Colonic mucosa (tissue), 4 donors: ENCODE measurements at places on chromosomes 2 and 18. TPM values are rescaled to one million over a fixed set of nuclear protein-coding genes. Genes with fewer than 3 reads are reported as not detected.
A peak's percentile ranks its signal among the peaks of the same experiment; 100 is the strongest.

- H3K4me1 ChIP-seq, result no peaks in the 10 kb centered on the region
- no peak overlapping the region for H3K27ac ChIP-seq
- H3K27me3 ChIP-seq, result no peaks in the 10 kb centered on the region
- H3K36me3 ChIP-seq, result no peaks in the 10 kb centered on the region
- no peak overlapping the region for H3K4me3 ChIP-seq
- DNase-seq, result no peak
Observed at GRCh38 chr2:233705911-233706506, 6.7 kb upstream of the UGT1A5 start.

- no peak overlapping the region for H3K4me3 ChIP-seq
- DNase-seq, result no peak
- H3K27me3 ChIP-seq, result no peaks in the 10 kb centered on the region
- no peak overlapping the region for H3K27ac ChIP-seq
Observed at GRCh38 chr18:48637081-48637990, 98.5 kb downstream of the CTIF start.

DNA sequence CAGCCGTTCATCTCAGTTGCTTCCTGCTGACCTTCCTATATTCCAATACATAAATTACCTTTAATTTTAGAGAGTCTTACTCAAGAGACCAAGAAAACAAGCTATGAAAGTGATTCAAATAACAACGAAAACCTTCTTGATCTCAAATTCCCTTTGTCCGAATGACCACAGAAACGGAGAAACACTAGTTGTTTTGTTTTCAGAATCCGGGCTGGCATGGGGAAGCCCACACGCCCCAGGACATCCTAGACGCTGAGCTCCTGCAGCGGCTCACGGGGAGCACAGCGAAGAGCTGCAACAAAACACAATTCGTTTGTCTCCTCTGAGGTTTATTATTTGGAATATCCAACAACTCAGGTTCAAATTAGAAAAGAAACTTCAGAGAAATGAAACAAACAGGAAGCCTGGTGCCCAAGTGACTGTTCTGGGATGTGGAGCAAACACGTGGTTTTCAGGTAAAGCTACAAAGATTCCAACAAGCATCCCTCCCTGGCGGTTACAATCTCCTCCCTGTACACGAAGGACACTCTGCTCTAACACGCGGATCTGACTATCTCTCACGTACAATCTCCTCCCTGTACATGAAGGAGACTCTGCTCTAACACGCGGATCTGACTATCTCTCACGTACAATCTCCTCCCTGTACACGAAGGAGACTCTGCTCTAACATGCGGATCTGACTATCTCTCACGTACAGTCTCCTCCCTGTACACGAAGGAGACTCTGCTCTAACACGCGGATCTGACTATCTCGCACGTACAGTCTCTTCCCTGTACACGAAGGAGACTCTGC is 237.5 kb downstream of the TWIST2 start:
- no peaks in the 10 kb centered on the region for H3K36me3 ChIP-seq
- no peak overlapping the region for H3K27ac ChIP-seq
- no peak for DNase-seq
- no peak overlapping the region for H3K4me3 ChIP-seq
- no peaks in the 10 kb centered on the region for H3K4me1 ChIP-seq
- H3K27me3 ChIP-seq, result no peaks in the 10 kb centered on the region

- H3K27me3 ChIP-seq, result no peaks in the 10 kb centered on the region
- no peak for DNase-seq
- no peaks in the 10 kb centered on the region for H3K36me3 ChIP-seq
- no peak overlapping the region for H3K4me3 ChIP-seq
- H3K4me1 ChIP-seq, result no peaks in the 10 kb centered on the region
- no peak overlapping the region for H3K27ac ChIP-seq
Observed at GRCh38 chr2:135422898-135423297, 108.1 kb downstream of the ZRANB3 start.

- H3K27ac ChIP-seq, result no peak overlapping the region
- DNase-seq, result no peak
- no peaks in the 10 kb centered on the region for H3K36me3 ChIP-seq
- H3K4me1 ChIP-seq, result peaks cover 8% of the 10 kb centered on the region
- no peak overlapping the region for H3K4me3 ChIP-seq
- H3K27me3 ChIP-seq, result no peaks in the 10 kb centered on the region
Observed at GRCh38 chr18:75221897-75222296, 11.3 kb downstream of the TSHZ1 start.

- no peaks in the 10 kb centered on the region for H3K27me3 ChIP-seq
- no peaks in the 10 kb centered on the region for H3K36me3 ChIP-seq
- no peaks in the 10 kb centered on the region for H3K4me1 ChIP-seq
- no peak overlapping the region for H3K4me3 ChIP-seq
- no peak for DNase-seq
Observed at GRCh38 chr2:3485166-3485565, 34.2 kb downstream of the ADI1 start.

- H3K27ac ChIP-seq, result no peak overlapping the region
- H3K4me3 ChIP-seq, result no peak overlapping the region
- no peaks in the 10 kb centered on the region for H3K36me3 ChIP-seq
- no peak for DNase-seq
- no peaks in the 10 kb centered on the region for H3K27me3 ChIP-seq
Observed at GRCh38 chr2:26767129-26767528, 3.0 kb downstream of the SLC35F6 start.

- H3K27me3 ChIP-seq, result no peaks in the 10 kb centered on the region
- no peaks in the 10 kb centered on the region for H3K36me3 ChIP-seq
Observed at GRCh38 chr2:175903384-175903936, 98.6 kb downstream of the LNPK start.

- no peaks in the 10 kb centered on the region for H3K36me3 ChIP-seq
- peak; percentile 12 for DNase-seq
- no peak overlapping the region for H3K4me3 ChIP-seq
- H3K27me3 ChIP-seq, result no peaks in the 10 kb centered on the region
- no peak overlapping the region for H3K27ac ChIP-seq
Observed at GRCh38 chr2:128410035-128410757, 91.5 kb upstream of the HS6ST1 start.

DNA sequence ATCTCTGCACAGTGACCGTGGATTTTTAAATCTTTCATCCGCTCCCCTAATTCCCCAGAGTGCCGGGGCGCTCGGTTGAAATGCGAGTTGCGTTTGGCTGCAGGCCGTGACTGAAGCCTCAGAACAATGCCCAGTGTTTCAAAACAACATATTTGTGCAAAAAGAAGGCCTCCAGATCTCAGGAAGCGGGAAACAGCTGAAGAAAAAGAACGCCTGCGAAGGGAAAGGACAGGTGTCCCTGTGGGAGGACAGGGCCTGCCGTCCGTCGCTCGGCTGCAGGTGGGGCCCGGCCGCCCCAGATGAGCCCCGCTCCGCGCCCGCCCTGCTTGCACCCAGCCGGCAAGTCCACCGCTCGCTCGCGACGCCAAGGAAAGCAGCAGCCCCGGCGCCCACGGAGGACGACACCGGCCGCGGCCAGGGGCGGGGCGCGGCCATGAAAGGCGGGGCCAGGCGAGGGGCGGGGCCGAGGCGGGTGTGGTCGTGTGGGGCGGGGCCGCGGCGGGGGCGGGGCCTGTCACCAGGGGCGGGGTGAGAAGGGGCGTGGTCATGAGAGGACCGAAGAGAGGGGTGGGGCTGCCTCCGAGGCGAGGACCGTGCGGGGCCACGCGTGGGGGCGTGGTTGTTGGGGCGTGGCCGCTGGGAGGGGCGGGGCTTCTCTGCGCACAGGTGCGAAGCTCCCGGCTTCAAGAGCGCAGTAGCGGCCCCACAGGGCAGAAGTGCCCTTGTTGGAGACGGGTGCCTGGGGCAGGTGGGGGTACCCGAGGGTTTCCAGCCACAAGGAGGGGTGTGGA is 17.6 kb upstream of the BOK start:
- H3K27ac ChIP-seq, result no peak overlapping the region
- DNase-seq, result peak; percentile 80
- no peaks in the 10 kb centered on the region for H3K36me3 ChIP-seq
- peak overlapping the region; percentile 38 for H3K4me3 ChIP-seq

DNA sequence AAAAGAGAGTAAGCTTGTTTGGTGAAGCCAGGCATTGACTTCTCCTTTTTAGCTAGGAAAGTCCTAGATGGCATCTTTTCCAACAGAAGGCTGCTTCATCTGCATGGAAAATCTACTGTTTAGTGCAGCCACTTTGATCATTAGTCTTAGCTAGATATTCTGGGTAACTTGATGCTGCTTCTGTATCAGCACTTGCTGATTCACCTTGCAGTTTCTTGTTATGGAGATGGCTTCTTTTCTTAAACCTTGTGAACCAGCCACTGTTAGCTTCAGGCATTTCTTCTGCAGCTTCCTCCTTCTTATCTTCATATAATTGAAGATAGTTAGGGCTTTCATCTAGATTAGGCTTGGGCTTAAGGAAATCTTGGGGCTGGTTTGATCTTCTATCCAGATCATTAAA is 639.7 kb downstream of the TDRD15 start:
- no peaks in the 10 kb centered on the region for H3K27me3 ChIP-seq
- no peak overlapping the region for H3K27ac ChIP-seq
- H3K36me3 ChIP-seq, result no peaks in the 10 kb centered on the region
- no peak overlapping the region for H3K4me3 ChIP-seq
- DNase-seq, result no peak

GRCh38 chr18:58511897-58512581 is 116.9 kb downstream of the ALPK2 start:
- H3K4me1 ChIP-seq, result no peaks in the 10 kb centered on the region
- no peak overlapping the region for H3K27ac ChIP-seq
- H3K27me3 ChIP-seq, result no peaks in the 10 kb centered on the region
- no peak overlapping the region for H3K4me3 ChIP-seq
- H3K36me3 ChIP-seq, result no peaks in the 10 kb centered on the region
- DNase-seq, result no peak

- no peaks in the 10 kb centered on the region for H3K27me3 ChIP-seq
- no peak for DNase-seq
- H3K27ac ChIP-seq, result no peak overlapping the region
- no peaks in the 10 kb centered on the region for H3K4me1 ChIP-seq
- no peak overlapping the region for H3K4me3 ChIP-seq
Observed at GRCh38 chr2:220789961-220790360, 782.1 kb downstream of the EPHA4 start.

DNA sequence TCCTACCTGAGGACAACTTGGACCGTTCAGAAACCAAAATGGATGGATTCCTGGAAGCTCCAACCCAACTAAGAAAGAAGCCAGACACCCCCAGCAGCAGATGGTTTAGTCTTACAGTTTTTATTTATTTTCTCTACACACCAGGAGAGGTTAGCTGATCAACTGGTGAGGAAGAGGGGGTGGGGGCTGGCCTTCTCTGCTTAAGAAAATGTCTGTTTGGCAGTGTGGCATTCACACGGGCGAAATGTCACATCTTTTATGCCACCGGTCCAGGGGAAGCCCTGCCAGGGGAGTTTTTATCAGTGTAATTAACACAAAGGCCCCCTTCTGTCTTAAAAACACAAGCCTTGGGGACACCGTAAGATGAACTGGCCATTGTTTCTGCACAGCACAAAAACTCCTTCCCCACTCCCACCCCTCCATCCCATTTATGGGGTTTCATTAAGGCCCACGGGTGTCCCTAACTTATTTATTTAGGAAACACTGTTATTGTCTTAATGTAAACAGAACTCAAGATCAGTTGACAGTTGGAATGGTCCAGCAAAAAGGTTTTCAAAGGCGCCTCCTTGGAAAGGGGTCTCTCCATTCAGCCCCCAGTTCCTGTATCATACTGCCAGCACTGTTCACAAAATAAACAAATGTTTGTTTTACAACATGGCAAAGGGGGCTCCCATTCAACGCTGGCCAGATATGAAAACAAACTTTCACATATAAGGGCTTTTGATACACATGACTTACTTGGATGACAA is 217.0 kb downstream of the C1D start:
- H3K27me3 ChIP-seq, result no peaks in the 10 kb centered on the region
- H3K4me1 ChIP-seq, result no peaks in the 10 kb centered on the region
- H3K27ac ChIP-seq, result no peak overlapping the region
- DNase-seq, result no peak
- H3K4me3 ChIP-seq, result no peak overlapping the region

The B3GNT7 gene
- 244 TPM for total RNA-seq

The PTPRN gene
- total RNA-seq, result 2.0 TPM

The PDIA6 gene
- 347 TPM for total RNA-seq

The KLHL41 gene
- total RNA-seq, result 0.37 TPM

The OTOS gene
- not detected for total RNA-seq

The SFT2D3 gene
- 7.5 TPM for total RNA-seq

The ALPG gene
- total RNA-seq, result 3.3 TPM

The REG3A gene
- total RNA-seq, result 0.32 TPM

The UGT1A4 gene
- total RNA-seq, result 1.8 TPM

The MEP1B gene
- total RNA-seq, result 4.6 TPM
